ENCODE measurements at places on chromosomes 5 and 9.

DNA sequence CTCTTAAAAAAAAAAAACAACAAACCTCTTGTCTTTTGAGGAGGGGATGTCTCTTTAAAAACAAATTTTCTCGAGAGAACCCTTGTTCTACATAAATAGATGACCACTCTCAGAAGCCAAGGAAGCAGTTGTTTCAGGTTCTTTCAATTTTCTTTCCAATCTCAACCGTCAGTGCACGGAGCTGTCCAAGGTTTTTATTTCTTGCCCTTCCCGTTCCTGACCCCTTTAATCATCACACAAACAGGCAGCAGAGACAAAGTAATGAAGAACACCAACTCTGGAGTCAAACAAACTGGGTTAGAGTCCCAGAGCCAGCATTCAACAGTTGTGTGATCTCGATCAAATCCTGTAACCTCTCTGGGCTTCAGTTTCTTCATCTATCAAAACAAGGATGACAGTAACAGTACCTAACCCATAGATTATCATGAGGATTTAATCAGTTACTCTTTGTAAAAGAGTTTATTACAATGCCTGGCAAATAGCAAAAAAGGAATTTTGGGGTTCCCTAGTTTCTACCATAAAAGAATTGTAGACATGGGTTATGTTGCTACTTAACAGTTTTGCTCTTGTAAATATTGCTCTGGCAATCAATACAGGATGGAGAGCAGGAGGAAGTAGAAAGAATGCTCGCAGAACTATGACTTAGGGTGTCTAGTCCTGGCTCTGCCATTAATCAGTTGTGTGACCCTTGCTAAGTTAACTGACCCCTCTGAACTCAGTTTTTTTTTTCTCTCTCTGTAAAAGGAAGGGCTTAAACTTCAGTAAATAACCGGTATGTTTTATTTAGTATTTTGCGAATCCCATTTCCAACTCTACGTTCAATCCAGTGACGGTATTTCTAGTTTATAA lies 1.0 kb upstream of the NIM1K start:
- no peak for DNase-seq

DNA sequence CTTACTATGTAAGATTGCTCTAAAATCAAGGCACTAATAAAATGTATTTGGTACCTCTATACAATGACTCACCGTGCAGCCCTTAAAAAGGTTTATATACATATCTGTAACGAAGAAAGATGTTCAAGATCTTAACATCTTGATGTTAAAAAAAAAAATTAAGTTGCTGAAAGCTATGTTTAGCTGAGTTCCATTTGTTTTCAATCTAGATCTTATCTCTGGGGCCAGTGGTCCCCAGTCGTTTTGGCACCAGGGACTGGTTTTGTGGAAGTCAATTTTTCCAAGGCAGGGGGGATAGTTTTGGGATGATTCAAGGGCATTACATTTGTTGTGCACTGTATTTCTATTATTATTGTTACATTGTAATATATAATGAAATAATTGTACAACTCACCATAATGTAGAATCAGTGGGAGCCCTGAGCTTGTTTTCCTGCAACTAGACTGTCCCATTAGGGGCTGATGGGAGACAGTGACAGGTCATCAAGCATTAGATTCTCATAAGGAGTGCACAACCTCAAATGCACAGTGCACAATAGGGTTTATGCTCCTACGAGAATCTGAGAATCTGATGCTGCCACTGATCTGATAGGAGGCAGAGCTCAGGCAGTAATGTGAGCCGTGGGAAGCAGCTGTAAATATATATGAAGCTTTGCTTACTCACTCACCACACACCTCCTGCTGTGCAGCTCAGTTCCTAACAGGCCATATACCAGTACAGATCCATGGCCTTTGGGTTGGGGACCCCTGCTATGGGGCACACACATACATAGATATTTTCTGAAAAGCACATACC lies 27.6 kb upstream of the TSLP start:
- no peak for DNase-seq

GRCh38 chr9:126211441-126212074 lies 115.1 kb upstream of the MVB12B start:
- no peak for DNase-seq

- no peak for DNase-seq
Measured at GRCh38 chr5:13248253-13248652, 696.2 kb downstream of the DNAH5 start.

- no peak for DNase-seq
Measured at GRCh38 chr9:126462617-126463016, 136.0 kb downstream of the MVB12B start.

DNA sequence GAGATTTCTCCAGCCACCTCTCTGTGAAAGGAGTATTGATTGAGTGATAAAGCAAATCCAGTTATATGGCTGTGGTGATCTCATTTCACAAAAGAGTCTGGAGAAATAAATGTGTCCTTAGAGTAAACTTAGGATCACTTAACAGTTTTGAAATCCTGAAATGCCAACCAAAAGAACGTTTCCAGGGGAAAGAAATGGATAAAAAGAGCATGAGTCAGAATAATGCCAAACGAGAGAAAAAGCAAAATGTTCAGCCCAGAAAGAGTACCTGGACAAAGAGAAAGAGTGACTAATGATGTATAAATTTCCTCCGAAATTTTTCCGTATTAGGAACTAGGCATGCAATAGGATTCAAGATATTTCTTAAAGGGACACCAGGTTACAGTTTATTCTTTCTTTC lies 463.1 kb upstream of the CDH10 start:
- DNase-seq, result no peak

Data from DMS153 (cell line).